ENCODE measurements at places on chromosomes 3 and 15.

- no peak for DNase-seq
Observed at GRCh38 chr3:126373682-126374601, 16.7 kb upstream of the KLF15 start.

GRCh38 chr3:46062679-46063078, 35.4 kb upstream of the XCR1 start:
- no peak for DNase-seq

DNA sequence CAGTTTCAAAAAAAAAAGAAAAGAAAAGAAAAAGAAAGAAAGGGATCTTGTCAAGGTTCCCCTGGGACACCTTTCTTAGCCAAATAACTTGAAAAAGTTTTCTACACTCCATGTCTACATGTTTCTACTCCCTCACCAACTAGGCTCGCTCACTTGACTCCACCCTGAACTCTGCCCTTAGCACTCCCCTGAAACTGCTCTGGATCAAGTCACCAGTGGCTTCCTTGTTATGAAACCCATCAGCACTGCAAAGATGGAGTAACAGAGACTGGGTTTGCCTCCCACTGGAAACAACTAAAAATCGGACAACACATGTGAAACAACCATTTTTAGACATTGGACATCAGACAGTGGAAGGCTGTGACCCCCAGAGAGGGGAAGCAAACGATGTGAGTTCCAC, 36.8 kb downstream of the TMEM40 start:
- DNase-seq = no peak

- DNase-seq = no peak
Observed at GRCh38 chr3:48478626-48479555, 25.1 kb downstream of the SHISA5 start.

- no peak for DNase-seq
Observed at GRCh38 chr3:116445311-116445841, at the start of gene LSAMP. Gene LSAMP (minus strand): TSS chr3:116445487.

- DNase-seq = no peak
Observed at GRCh38 chr3:65779390-65779789, 259.3 kb downstream of the MAGI1 start.

- no peak for DNase-seq
Observed at GRCh38 chr15:31407376-31407775, 80.7 kb downstream of the KLF13 start.

DNA sequence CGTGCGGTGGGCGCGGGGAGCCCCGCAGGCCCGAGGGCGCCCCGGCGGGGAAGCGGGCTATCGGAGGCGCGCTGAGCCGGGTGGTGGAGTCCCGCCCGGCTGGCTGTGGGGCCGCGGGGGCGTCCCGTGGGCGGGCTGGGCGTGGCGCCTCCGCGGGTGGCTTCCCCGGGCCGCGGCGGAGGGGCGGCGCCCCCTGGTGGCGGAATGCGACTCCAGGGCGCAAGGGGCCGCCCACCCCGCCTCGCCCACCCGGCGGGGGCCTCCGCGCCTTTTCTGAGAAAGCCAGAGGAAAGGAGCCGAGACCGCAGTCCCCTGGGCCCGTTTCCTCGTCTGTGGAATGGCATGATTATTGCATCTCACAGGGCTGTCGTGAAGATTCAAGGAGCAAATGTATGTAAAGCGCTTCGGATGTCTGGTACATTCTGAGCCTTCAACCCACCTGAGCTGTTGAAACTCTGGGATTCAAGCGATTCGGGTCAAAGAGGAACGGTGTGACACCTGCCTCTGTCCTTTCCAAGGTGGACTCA, 31.9 kb upstream of the RAB6B start:
- DNase-seq = peak; percentile 64

DNA sequence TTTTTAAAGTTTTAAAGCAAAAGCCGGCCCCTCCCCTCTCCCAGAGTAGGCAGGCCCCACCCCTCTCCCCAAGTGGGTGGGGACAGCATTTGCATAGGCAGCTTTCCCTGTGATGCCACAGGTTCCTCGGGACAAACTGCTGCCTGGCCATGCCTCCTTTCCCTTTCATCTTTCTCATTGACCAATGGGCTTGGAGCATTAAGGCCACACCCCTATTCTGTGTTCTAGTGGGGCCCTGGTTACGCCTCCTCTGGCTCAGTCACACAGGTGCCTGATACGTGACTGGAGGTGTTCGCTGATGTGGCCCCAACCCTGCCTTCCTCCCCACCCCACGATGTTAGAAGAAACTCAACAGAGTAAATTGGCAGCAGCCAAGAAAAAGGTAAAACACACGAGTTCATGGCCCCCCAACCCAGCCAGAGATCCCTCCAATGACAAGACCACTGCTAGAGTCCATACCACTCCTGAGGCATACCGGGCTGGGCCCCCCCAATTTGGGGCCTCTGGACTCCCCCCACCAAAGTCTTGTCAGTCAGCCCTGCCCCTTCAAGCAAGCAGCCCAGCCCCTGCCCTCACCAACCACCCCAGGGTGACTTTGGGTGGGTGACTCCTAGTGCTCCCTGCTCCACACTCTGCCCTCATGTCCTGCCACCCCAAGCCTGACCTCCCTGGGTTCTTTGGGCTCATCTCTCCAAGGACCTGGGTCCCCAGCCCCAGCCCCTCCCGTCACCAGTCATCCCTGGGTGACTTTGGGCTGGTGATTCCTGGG, 62.8 kb upstream of the CSPG4 start:
- DNase-seq = no peak

DNA sequence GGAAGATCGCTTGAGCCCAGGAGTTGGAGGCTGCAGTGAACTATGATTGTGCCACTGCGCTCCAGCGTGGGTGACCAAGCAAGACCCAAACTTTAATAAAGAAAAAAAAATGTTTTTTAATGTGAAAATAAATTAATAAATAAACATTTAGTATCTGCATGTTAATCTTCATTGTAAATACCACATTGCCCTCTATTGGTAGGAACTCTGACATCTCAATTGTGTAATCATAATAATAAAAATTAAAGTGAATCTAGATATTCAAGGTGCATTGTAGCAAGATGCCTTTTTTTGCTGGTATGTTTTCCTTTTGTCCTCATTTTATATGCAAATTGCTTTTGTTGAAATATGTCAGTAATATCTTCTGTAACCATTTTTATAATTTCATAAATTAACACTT, 95.0 kb upstream of the LIMD1 start:
- DNase-seq = no peak

DNA sequence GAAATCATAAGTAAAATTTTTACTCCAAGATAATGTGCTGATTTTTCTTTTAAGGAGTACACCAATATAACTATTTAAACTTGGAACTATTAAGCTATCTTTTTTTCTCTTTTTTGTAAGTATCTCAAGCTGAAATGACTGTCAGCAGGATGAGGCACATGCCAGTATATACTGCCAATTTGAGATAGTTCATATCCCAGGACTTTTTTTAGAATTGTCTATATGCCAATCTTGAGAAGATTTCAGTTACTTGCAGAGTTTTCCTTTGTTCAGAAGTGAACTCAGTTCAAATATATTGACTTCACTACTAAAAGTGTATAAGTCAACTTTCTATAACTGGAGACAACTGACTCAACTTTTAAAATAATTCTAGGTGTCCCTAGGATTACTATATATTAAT, 181.7 kb upstream of the ZNF717 start:
- DNase-seq = no peak

DNA sequence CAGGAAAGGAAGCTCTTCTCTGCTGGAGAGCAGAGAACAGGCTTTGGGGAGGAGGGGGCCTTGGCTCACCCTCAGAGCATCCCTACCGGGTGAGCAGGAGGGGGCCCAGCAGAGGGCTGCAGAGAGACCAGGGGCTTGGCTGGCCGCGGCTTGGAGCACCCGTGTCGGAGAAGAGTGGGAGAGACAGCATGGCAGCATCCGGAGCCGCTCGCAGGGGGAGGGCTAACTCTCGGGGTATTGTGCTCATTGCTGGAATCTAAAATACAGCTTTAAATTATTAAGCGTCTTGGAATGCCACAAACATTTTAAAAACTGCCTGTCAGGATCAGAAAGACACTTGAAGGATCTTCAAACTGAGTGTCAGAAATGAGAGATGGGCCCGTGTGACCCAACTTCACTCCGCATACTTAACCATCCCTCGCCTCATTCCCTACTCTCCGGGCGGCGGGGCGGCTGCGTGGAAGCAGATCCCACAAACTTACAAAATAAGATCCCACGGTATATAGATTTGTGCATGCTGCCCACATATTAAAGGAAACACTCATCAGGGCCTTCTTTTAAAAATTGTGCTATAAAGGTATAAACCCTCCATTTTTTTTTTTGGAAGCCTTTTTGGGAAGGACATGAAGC, 53.9 kb downstream of the EIF4E3 start:
- no peak for DNase-seq

GRCh38 chr3:180362081-180362480, 239.9 kb upstream of the TTC14 start:
- DNase-seq = no peak

- no peak for DNase-seq
Observed at GRCh38 chr3:127665586-127665985, 7.2 kb upstream of the ABTB1 start.

- no peak for DNase-seq
Observed at GRCh38 chr3:190384309-190384756, 3.6 kb upstream of the CLDN16 start.

- no peak for DNase-seq
Observed at GRCh38 chr15:40938536-40938870, 9.4 kb downstream of the DLL4 start.
